Smooth muscle cell of trachea (primary cell): ENCODE measurements at places on chromosomes 1 and 21. TPM values are rescaled to one million over a fixed set of nuclear protein-coding genes. Genes with fewer than 3 reads are reported as not detected.

The PEAR1 gene
- total RNA-seq: 5.6 and 7.4 TPM in 2 replicates

The CELA2B gene
- total RNA-seq: not detected in 2 replicates

The CA6 gene
- total RNA-seq: not detected in 2 replicates

The SPOCD1 gene
- total RNA-seq: 61.5 and 76.4 TPM in 2 replicates

The LAD1 gene
- total RNA-seq: not detected in 2 replicates
